Activated CD4-positive, alpha-beta memory T cell treated with anti-CD3 and anti-CD28 coated beads for 36 hours (primary cell): ENCODE measurements at places on chromosomes 1 and 21.

DNA sequence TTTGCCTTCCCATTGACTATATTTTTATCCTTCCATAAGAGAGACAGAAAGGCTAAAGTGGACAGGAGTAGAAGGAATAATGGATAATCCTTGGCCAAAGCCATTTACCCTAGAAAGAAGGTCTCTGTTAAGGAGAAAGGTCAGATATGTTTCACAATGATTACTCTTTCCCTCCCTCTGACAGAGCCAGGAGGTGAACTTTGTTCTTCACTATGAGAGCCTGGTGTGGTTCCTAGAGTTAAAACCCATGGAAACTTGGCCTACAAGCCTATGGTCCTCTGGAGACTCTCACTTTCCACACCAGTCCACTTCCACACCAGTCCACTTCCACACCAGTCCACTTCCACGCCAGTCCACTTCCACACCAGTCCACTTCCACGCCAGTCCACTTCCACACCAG lies 479.9 kb upstream of the ZP4 start:
- DNase-seq: no peak

GRCh38 chr1:74468982-74469603 lies 43.3 kb downstream of the LRRC53 start:
- no peak for DNase-seq

GRCh38 chr1:108955881-108956280 lies 7.4 kb downstream of the CLCC1 start:
- no peak for DNase-seq

GRCh38 chr1:12344596-12345349 lies 114.9 kb downstream of the VPS13D start:
- DNase-seq: peak; percentile 50

GRCh38 chr1:205636732-205637131 lies 4.9 kb upstream of the ELK4 start:
- DNase-seq: no peak

- no peak for DNase-seq
Observed at GRCh38 chr1:9384751-9385245, 92.1 kb downstream of the SPSB1 start.

DNA sequence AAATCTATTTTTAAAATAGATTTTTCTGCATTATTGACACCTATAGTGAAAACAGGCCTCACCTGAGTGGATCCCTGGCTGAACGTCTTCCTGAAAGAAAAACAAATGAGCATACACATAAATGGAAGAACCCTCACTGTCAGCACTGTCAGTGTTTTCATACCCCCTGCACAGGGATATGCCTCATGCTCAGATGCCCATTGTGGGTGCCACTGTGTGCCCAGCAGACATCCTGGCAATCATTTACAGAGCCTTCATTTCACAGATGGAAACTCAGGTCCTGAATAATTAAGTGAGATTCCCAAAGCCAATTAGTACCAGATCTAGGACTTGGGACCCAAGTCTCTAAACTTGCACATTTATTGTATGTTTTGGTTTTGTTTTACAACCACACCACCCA lies 19.9 kb downstream of the FCRL1 start:
- no peak for DNase-seq

DNA sequence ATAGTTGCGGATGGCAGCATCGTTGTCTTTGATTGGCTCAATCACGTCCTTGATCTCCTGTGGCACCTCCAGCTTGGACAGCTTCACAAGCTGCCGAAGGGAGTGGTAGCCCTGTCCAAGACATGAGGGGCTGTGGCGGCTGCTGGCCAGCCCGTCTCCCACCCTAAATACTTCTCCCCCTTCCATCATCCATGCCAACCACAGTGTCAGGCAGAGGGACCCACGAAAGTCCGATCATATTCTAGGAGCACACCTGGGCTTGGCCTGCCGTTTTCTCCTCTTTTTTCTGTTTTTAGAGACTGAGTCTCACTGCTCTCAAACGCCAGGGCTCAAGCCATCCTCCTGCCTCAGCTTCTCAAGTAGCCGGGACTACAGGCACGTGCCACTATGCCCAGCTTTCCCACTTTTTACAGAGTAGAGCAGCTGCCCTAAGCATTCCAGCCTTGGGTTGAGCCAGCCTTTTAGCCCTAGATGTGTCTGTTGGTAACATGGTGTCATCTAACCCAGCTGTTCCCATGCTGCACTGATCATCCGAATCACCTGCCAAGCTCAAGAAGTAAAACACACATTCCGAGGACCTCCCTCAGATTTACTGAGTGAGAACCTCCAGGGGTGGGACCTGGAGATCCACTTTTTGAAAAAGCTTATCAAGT lies 10.4 kb downstream of the MTHFR start:
- no peak for DNase-seq
